Aorta (tissue), 5 donors: ENCODE measurements at places on chromosomes 7 and 10. TPM values are rescaled to one million over a fixed set of nuclear protein-coding genes. Genes with fewer than 3 reads are reported as not detected.

- no peak overlapping the region for H3K4me3 ChIP-seq
- no peaks in the 10 kb centered on the region for H3K36me3 ChIP-seq
- no peaks in the 10 kb centered on the region for H3K4me1 ChIP-seq
- DNase-seq = no peak
- H3K27me3 ChIP-seq = no peaks in the 10 kb centered on the region
- H3K27ac ChIP-seq = no peak overlapping the region
These were observed 58.9 kb downstream of the XRCC2 start for GRCh38 chr7:152617056-152617455.

SEC61A2 gene
- total RNA-seq = 8.7 TPM

BAMBI gene
- total RNA-seq = 18.3 TPM

DNA sequence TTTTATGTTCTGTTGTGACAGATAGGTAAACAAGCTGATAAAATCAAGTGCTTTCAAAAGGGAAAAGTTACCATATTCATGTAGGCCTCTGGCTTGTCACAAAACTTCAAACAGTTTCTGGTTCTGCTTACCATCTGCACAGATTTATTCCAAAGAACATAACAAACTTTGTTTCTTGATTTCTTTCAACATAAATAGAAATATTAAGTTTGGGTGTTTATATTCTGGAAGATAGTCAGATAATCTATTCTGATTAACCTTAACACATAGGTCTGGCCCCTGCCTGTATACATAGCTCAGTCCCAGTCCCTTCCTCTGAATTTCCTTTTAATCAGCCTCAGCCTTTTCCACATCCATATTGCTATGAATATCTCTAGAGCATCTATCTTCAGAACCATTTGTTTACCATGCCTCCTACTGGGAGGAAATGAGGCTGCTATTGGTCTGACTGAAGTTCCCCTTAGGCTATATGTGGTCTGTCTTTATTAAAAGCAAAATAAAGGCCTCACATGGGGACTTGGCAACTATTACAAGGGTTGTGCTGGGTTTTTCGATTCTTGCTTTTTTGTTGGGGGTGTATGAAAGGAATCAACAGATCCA lies 319.0 kb downstream of the HPSE2 start:
- no peak overlapping the region for H3K27ac ChIP-seq
- no peak overlapping the region for H3K4me3 ChIP-seq
- H3K36me3 ChIP-seq = no peaks in the 10 kb centered on the region
- H3K4me1 ChIP-seq = no peaks in the 10 kb centered on the region
- no peak for DNase-seq

SMIM30 gene
- total RNA-seq = 31.6 TPM

STEAP4 gene
- total RNA-seq = 125 TPM

IDI2 gene
- total RNA-seq = not detected

GRCh38 chr7:128117691-128118090 lies 86.5 kb upstream of the LRRC4 start:
- H3K27me3 ChIP-seq = no peaks in the 10 kb centered on the region
- H3K27ac ChIP-seq = no peak overlapping the region
- H3K36me3 ChIP-seq = no peaks in the 10 kb centered on the region
- no peak for DNase-seq

- H3K36me3 ChIP-seq = no peaks in the 10 kb centered on the region
- H3K4me3 ChIP-seq = no peak overlapping the region
- H3K27ac ChIP-seq = peak overlapping the region; percentile 25
- peaks cover 1% of the 10 kb centered on the region for H3K4me1 ChIP-seq
These were observed 261.8 kb upstream of the KLF6 start for GRCh38 chr10:4046712-4047354.

GRCh38 chr7:39054731-39055130 lies 77.0 kb downstream of the POU6F2 start:
- no peaks in the 10 kb centered on the region for H3K36me3 ChIP-seq
- no peak overlapping the region for H3K4me3 ChIP-seq
- H3K27me3 ChIP-seq = no peaks in the 10 kb centered on the region
- no peak for DNase-seq

FAM25A gene
- not detected for total RNA-seq

DNA sequence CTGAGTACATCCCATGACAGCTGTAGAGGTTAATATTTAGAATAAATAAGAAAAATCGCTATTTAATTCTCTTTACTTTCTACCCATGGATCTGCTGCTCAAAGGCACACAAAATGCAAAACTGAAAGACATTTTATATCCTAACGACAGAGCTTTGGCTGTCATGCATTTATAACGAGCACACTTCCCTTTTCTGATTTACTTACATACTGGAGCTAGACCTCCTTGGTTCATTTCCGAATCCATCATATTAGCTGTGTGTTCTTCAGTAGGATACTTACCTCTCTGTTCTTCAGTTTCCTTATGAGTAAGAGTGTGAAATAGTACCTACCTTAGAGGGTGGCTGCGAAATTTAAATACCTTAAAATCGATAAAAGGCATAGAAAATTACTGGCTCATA lies 10.9 kb downstream of the CALCR start:
- no peaks in the 10 kb centered on the region for H3K36me3 ChIP-seq
- no peak overlapping the region for H3K4me3 ChIP-seq
- no peaks in the 10 kb centered on the region for H3K4me1 ChIP-seq
- DNase-seq = no peak
- H3K27me3 ChIP-seq = no peaks in the 10 kb centered on the region

DNA sequence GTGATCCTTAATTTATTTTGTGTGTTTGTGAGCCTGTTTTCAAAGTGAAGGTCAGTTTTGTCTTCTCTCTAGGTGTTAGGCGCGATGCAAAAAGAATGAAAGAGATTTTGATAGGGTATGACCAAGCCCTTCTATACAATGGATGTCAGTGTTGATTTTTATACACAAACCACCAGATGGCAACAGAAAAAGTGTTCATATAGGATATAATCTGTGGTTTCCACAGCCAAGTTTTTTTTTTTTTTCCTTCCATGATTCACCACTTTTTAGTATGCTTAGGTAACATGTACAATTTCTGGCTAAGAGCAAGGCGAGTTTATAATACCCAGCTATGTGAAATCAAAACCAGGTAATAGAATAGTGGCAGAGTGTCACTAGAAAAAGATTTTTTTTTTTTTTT lies 8.1 kb downstream of the SDK1 start:
- no peak overlapping the region for H3K4me3 ChIP-seq
- no peak overlapping the region for H3K27ac ChIP-seq
- H3K36me3 ChIP-seq = no peaks in the 10 kb centered on the region
- H3K27me3 ChIP-seq = no peaks in the 10 kb centered on the region
- peaks cover 10% of the 10 kb centered on the region for H3K4me1 ChIP-seq

- H3K4me3 ChIP-seq = no peak overlapping the region
- H3K27ac ChIP-seq = no peak overlapping the region
- H3K27me3 ChIP-seq = no peaks in the 10 kb centered on the region
- no peaks in the 10 kb centered on the region for H3K4me1 ChIP-seq
- H3K36me3 ChIP-seq = no peaks in the 10 kb centered on the region
These were observed 104.0 kb downstream of the CYTH3 start for GRCh38 chr7:6168477-6168868.

DNA sequence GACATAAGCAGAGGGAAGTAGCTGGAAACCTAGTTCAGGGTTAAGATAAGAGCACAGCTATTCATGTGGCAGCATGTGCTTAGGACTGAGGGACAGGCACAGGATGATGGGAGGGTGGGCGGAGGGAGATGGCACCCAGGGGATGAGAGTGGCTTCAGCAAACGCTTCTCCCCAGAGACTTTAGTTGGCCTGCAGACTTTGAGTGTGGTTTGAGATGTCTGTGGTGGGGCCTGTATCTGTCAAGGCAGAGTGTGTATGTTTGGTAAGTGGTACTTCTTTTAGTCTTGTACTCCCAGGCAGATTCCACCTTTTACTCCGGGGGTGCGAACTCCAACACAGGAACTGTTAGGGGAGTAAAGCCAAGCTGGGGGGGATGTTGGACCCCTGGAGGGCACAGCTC lies 88.9 kb downstream of the WDFY4 start:
- H3K4me1 ChIP-seq = no peaks in the 10 kb centered on the region
- H3K4me3 ChIP-seq = no peak overlapping the region
- H3K27ac ChIP-seq = no peak overlapping the region
- DNase-seq = no peak
- no peaks in the 10 kb centered on the region for H3K27me3 ChIP-seq

SDK1 gene
- total RNA-seq = 46.3 TPM

DNA sequence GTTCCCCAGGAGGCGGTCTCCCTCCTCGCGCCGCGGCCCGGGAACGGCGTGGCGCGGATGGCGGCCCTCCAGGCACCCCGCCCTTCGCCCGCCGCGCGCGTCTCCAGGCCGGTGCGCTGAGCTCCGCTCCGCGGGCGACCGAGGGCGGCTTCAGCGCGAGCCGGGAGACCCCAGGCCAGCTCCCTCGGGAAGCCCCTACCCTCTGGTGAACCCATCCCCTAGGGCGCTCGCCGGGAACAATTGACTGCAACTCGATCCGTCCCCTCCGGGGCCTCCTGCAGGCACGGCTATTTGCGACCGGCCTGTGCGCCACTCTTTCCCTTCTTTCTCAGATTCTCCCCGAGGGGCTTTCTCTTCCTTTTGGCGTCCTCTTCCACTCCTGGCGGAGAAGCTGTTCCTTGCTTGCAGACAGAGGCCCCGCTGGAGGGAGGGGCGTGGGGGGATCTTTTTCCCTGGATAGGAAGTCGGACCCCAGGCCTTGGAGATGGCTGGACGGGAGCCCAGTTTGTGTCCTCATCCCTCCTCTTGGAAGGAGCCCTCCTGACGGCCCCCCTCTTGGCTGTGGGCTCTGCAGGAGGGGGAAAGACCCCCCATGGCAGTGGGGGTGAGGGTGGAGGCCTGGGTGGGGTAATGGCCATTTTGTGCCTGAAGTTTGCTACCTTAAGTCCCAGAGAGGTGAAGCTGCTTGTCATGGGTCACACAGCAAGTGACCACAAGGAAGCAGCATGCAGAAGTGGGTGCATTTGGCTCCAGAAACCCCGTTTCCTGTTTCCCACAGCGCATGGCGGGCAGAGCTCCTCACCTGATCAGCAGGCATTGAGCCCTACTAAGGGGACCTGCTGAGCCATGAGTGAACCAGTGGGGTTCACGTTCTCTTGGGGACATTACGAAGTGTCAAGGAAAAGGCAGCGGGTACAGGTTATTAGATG lies 171.2 kb upstream of the TNRC18 start:
- H3K27me3 ChIP-seq = no peaks in the 10 kb centered on the region
- no peaks in the 10 kb centered on the region for H3K36me3 ChIP-seq
- peak; percentile 65 for DNase-seq
- peak overlapping the region; percentile 74 for H3K4me3 ChIP-seq

DNA sequence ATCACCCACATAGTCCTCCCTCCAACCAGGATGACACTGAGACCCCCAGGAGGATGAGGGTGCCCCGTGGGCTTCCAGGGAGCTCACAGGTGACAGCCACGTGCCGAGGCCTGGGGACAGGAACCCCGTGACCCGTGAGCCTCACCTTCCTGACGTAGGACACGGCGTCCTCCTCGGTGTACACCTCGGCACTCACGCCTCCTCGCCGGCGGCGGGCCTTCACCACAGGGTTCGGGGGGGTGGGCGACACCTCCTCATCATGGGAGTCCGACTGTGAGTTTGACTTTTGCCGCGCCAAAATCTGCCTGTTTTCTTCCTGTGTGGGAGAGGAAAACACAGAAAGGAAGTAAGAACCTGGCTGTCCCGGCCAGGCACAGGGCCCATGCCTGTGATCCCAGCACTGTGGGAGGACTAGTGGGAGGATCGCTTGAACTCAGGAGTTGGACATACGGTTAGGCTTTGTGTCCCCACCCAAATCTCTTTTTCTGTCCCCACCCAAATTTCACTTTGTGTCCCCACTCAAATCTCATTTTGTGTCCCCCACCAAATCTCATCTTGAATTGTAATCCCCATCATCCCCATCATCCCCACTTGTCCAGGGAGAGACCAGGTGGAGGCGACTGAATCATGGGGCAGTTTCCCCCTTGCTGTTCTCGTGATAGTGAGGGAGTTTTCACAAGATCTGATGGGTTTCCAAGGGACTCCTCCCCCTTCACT lies 45.9 kb upstream of the DNAAF5 start:
- H3K4me1 ChIP-seq = no peaks in the 10 kb centered on the region
- no peak overlapping the region for H3K27ac ChIP-seq
- H3K4me3 ChIP-seq = no peak overlapping the region
- DNase-seq = peak; percentile 68
- no peaks in the 10 kb centered on the region for H3K27me3 ChIP-seq
